ENCODE measurements at places on chromosomes 13 and 19. TPM values are rescaled to one million over a fixed set of nuclear protein-coding genes. Genes with fewer than 3 reads are reported as not detected.

The PABPC3 gene
- not detected for total RNA-seq

The TMEM272 gene
- total RNA-seq = not detected

The CBARP gene
- 4.6 TPM for total RNA-seq

- DNase-seq = no peak
These were observed 255.7 kb upstream of the KLHL1 start for GRCh38 chr13:70363991-70364390.

DNA sequence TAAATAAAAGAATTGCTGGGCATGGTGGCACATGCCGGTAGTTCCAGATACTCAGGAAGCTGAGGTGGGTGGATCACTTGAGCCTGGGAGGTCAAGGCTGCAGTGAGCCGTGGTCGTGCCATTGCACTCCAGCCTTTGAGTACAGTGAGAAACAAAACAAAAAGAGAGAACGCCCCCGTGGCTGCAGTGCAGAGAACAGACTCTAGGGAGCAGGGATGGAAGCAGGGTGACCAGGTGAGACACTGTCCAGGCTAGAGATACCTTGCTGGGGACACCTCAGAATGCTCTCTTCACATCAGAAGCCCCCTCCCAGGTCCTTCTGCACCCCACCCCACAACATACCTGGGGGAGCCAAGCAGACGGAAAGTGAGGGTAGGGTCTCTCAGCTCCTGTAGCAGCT, 24.8 kb downstream of the MAP4K1 start:
- no peak for DNase-seq

DNA sequence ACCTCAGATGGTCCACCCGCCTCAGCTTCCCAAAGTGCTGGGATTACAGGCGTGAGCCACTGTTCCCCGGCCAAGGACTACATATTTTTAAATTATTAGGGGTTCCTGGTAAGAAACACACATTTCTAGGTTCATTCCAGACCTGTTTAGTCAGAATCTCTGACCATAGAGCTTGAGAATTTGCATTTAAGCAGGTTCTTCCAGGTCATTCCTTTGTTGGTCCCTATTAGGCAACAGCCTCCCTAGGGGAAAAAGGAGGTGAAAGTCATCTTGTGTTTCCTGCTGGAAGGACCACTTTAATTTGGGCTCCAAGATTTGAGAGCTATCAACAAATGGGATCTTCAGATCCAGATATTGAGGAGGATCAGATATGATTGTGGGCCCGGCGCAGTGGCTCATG, 16.3 kb downstream of the S1PR2 start:
- DNase-seq = no peak

The TSHZ3 gene
- 14.3 TPM for total RNA-seq

DNA sequence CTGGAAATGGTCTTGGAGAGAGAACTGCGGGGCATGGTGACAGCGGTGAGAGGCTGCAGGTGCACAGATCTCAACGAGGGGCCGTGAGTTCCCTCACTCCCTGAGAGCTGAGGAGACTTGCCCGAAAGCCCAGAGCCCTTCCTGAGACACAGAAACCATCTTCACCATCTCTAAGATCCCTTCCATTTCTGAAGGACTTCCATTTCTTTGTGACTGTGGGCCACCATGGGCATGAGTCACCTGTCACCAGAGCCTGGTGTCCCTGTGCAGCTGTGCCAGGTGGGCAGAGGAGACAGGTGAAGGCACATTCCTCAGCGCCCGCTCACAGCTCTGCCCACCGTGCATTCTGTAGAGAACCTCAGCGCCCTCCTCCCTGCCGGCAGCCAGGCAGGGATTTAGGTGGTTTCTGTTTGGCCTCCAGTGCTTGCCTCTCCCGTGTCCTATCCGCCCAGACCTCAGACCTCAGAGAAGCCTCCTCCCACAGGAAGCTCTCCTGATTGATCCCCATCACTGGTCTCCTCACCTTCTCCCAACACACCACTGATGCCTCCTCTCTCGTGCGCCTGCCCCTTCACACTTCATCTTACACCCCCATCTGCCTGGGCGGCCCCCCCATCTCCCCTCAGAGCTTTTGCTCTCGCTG, 24.2 kb downstream of the SH3GL1 start:
- DNase-seq = no peak

GRCh38 chr13:51551416-51551815, 32.8 kb upstream of the WDFY2 start:
- no peak for DNase-seq

GRCh38 chr13:22187329-22187728, 516.5 kb downstream of the FGF9 start:
- DNase-seq = no peak

The FBXW9 gene
- total RNA-seq = 8.7 TPM

- no peak for DNase-seq
These were observed 14.4 kb downstream of the BCAM start for GRCh38 chr19:44823373-44823698.

DNA sequence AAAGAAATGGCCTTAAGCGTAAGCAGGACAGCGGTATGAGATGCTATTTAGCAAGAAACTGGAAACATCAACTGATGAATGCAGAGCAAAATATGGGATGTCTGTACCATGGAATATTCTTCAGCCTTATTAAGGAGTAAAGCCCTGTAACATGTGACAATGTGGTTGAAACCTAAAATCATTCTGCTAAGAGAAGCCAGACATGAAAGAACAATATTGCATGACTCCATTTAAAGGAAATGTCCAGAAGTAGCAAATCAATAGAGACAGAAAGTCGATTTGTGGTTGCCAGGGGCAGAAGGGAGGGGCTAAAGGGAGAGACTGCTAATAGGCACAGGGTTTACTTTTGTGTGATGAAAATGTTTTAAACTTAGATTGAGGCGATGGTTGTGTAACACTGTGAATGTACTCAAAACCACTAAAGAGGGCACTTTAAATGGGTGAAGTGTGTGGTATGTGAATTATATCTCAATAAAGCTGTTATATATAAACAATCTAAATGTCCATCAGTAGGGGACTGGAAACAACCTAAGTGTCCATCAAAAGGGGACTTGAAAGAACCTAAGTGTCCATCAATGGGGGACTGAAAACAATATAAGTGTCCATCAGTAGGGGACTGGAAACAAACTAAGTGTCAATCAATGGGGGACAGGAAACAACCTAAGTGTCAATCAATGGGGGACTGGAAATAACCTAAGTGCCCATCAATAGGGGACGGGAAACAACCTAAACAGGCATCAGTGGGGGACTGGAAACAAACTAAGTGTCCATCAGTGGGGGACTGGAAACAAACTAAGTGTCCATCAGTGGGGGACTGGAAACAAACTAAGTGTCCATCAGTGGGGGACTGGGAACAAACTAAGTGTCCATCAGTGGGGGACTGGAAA, 45.4 kb downstream of the CCL25 start:
- no peak for DNase-seq

The OR7C1 gene
- total RNA-seq = 0.06 TPM

- DNase-seq = peak; percentile 68
These were observed 8.8 kb upstream of the BBC3 start for GRCh38 chr19:47239610-47240296.

- peak; percentile 70 for DNase-seq
These were observed 4.3 kb downstream of the DOT1L start for GRCh38 chr19:2167896-2168618.

DNA sequence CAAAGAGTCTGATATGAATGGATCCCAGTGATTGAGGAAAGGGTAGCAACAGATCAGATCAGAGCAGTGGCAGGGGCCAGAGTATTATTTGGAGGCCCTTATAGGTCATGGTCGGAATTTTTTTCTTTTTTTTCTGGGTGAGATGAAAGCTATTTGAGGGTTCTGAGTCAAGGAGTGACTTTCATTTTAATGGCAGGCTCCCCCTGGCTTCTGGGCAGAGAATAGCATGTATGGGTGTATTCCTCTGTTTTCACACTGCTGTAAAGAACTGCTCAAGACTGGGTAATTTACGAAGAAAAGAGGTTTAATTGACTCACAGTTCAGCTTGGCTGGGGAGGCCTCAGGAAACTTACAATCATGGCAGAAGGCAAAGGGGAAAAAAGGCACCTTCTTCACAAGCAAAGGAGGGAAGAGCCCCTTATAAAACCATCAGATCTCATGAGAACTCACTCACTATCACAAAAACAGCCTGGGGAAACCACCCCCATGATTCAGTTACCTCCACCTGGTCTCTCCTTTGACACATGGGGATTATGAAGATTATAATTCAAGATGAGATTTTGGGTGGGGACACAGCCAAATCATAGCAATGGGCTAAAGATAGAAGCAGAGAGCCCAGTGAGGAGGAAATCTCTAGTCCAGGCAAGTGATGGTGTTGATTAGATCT, 3.0 kb upstream of the SLC6A16 start:
- peak; percentile 39 for DNase-seq

DNA sequence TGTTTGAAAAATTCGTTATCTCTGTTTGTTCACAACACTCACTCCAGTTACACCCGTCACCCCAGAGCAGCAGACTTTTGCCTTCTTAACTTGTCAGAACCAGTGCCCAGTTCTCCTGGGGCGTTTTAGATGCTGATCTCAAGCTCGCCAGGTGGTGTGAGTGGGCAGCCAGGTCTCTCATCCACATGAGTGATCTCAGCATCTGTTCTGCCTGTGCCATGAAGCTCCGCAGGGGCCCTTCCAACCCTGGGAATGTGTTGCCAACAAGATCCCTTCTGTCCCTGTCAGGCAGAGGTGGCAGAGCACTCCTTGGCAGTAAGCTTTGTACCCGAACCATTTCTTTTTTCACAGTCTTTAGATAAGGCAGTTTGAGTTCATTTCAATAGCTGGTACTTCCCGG, 896.5 kb downstream of the UQCRFS1 start:
- DNase-seq = no peak

The CYSLTR2 gene
- total RNA-seq = not detected

GRCh38 chr13:45320876-45321629, 19.9 kb downstream of the TPT1 start:
- DNase-seq = no peak

DNA sequence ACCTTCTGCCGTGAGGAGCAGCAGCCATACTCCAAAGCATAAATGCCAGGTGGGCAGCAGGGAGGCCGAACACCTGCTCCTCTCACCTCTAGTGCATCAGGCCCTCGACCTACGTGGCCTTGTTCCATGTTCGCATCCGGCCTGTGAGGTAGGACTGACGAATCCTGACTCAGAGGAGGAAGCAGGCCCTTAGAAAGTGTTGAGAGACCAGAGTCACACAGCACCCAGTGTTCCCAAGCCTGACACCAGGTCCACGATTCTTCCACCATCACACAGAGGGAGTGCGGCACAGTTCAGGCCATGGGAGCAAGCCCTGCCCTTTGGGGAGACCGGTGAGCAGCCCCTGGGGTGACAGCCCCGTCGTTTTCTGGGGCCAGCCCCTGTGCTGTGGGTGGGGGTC, 14.7 kb downstream of the ATP12A start:
- DNase-seq = no peak

- DNase-seq = peak; percentile 91
These were observed 21.3 kb upstream of the MTRF1 start for GRCh38 chr13:41284512-41285288.

- no peak for DNase-seq
These were observed 1.2 kb downstream of the PPP1R37 start for GRCh38 chr19:45094137-45094536.

DNA sequence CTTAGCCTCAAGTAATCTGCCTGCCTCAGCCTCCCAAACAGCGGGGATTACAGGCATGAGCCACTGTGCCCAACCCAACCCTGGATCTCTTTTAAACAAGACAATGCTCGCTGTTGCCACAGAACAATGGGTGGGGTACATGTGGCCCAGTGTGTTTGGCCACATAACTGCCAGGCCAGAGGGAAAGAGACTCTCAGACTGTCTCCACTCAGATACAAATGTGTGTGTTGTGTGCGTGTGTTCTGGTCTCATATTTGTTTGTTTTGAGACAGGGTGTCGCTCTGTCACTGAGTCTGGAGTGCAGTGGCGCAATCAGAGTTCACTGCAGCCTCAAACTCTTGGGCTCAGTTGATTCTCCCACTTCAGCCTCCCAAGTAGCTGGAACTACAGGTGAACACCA, 25.8 kb downstream of the LDLR start:
- no peak for DNase-seq

The KLK3 gene
- not detected for total RNA-seq

The TEKTIP1 gene
- not detected for total RNA-seq

GRCh38 chr19:38182536-38183210, 41.3 kb downstream of the DPF1 start:
- peak; percentile 95 for DNase-seq

The TLE6 gene
- not detected for total RNA-seq

- DNase-seq = no peak
These were observed 51.3 kb downstream of the PCDH8 start for GRCh38 chr13:52797176-52797575.

The POU4F1 gene
- 0.29 TPM for total RNA-seq

DNA sequence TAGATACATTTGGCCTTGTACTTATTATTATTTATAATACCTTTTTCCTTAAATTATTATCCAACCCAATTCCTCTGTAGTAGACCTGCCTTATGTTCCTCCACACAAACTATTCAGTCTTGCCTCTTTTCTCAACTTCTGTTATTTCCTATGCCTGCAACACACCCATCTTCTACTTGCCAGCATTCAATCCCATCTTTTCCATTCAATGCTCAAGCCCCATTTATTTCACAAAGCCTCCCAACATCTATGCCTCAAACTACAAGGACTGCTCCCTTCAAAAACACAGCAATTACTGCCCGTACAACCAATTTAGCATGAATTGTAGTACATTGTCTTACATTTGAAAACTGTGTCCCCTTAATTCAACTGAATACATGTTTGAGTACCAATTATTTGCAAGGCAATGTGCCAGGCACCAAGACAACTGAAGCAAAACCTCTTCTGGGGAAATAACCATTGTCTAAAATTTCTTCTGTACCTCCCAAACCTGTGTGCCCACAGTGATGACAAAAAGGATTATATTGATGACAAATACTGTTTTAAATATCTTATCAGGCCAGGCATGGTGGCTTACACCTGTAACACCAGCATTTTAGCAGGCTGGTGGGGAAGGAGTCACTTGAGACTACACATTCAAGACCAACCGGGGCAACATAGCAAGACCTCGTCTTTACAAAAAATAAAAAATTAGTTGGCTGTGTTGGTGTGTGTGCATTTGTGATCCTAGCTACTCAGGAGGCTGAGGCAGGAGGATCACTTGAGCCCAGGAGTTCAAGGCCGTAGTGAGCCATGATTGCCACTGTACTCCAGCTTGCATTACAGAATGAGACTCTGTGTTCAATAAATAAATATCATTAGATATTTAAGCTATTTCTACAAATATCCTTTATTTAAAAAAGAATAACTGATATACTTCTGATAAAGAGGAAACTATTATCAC, 35.1 kb downstream of the ELF1 start:
- no peak for DNase-seq

GRCh38 chr19:18155095-18156087, 2.4 kb downstream of the PIK3R2 start:
- no peak for DNase-seq

GRCh38 chr19:13173139-13173737, 23.0 kb downstream of the IER2 start:
- DNase-seq = no peak

GRCh38 chr19:1767464-1767933, 14.2 kb downstream of the ONECUT3 start:
- DNase-seq = no peak

The ZNF30 gene
- 4.0 TPM for total RNA-seq

DNA sequence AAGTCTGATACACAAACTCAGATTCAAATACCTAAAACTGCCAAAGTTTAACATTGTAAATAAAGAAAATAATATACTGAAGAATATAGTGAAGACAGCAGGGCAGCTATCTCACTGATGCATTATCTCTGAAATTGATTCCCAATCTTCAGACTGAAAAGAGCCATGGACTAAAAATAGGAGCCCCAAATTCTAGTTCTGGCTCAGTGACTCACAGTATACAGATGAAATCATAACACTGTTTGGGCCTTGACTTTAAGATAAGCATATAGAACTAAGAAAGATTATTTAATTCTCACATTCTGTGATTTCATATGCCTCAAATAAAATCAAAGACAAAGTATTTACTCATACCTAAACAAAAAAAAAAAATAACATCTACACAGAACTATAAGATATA, 53.9 kb downstream of the RBM26 start:
- DNase-seq = no peak
